ENCODE measurements at places on chromosomes 5 and 9. TPM values are rescaled to one million over a fixed set of nuclear protein-coding genes. Genes with fewer than 3 reads are reported as not detected.

The GLDC gene
- 100 TPM for total RNA-seq

The ALAD gene
- 20.8 TPM for total RNA-seq

The RIGI gene
- total RNA-seq: 5.7 TPM

The PARP8 gene
- total RNA-seq: 32.2 TPM

The CTXN3 gene
- total RNA-seq: 0.09 TPM

The TICAM2 gene
- total RNA-seq: 0.03 TPM

The LHX2 gene
- total RNA-seq: 59.5 TPM

The POC5 gene
- 31.2 TPM for total RNA-seq

GRCh38 chr5:28862137-28862859, 1823.9 kb upstream of the CDH9 start:
- peak; percentile 11 for DNase-seq
- no peaks in the 10 kb centered on the region for H3K36me3 ChIP-seq
- no peak overlapping the region for H3K27ac ChIP-seq
- no peaks in the 10 kb centered on the region for H3K27me3 ChIP-seq

- H3K27me3 ChIP-seq: no peaks in the 10 kb centered on the region
- DNase-seq: no peak
- no peaks in the 10 kb centered on the region for H3K4me1 ChIP-seq
- H3K4me3 ChIP-seq: no peak overlapping the region
- H3K27ac ChIP-seq: no peak overlapping the region
Observed at GRCh38 chr9:120770931-120771330, 22.3 kb downstream of the FBXW2 start.

GRCh38 chr9:76898786-76899185, 7.1 kb downstream of the PRUNE2 start:
- no peak overlapping the region for H3K27ac ChIP-seq
- no peaks in the 10 kb centered on the region for H3K36me3 ChIP-seq
- H3K27me3 ChIP-seq: peaks cover 8% of the 10 kb centered on the region
- no peak for DNase-seq
- H3K4me1 ChIP-seq: no peaks in the 10 kb centered on the region

DNA sequence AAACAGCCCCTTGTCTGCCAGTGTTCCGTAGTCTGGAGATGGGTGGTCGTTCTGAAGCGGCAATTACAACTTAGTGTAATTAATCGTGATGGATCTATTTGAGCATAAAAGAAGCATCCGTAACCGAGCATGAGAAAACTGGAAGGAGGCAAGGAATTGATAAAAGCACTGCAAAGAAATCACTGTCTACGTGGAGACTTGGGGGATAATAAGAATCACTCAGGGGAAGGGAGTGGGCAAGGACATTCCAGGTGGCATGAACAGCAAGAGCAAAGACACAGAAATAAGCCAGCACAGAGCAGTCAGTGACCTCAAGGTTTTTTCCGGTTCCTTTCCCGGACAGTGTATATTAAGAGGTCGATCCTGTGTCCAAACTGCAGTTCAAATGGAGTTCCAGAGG, 35.0 kb downstream of the TLR4 start:
- H3K27ac ChIP-seq: no peak overlapping the region
- H3K4me1 ChIP-seq: peaks cover 31% of the 10 kb centered on the region
- no peaks in the 10 kb centered on the region for H3K36me3 ChIP-seq
- H3K27me3 ChIP-seq: no peaks in the 10 kb centered on the region
- no peak overlapping the region for H3K4me3 ChIP-seq

- H3K27ac ChIP-seq: no peak overlapping the region
- no peak overlapping the region for H3K4me3 ChIP-seq
Observed at GRCh38 chr9:71025728-71026127, 95.7 kb downstream of the TRPM3 start.

- H3K4me3 ChIP-seq: no peak overlapping the region
- no peak overlapping the region for H3K27ac ChIP-seq
- no peaks in the 10 kb centered on the region for H3K4me1 ChIP-seq
- no peak for DNase-seq
- no peaks in the 10 kb centered on the region for H3K27me3 ChIP-seq
- peaks cover 7% of the 10 kb centered on the region for H3K36me3 ChIP-seq
Observed at GRCh38 chr5:179879003-179879689, 20.5 kb upstream of the MRNIP start.

DNA sequence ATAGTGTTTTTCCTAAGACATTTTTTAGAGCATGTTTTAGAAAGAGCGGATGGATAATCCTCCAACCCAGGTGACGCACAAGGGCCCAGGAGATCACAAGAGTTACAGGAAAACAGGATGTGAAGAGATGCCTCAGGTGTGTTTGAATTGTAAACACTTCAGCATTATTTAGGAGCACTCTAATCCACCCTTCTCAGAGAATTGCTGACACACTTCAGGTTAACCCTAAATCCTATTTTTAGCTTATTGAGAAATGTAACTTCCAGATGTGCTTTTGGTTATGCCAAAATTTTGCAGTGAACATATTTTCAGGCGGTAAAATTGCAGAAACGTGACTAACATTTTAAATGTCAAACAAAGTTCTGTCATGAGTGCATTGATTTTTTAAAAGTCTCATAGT, 755.4 kb upstream of the CTNND2 start:
- H3K27ac ChIP-seq: no peak overlapping the region
- no peaks in the 10 kb centered on the region for H3K4me1 ChIP-seq

DNA sequence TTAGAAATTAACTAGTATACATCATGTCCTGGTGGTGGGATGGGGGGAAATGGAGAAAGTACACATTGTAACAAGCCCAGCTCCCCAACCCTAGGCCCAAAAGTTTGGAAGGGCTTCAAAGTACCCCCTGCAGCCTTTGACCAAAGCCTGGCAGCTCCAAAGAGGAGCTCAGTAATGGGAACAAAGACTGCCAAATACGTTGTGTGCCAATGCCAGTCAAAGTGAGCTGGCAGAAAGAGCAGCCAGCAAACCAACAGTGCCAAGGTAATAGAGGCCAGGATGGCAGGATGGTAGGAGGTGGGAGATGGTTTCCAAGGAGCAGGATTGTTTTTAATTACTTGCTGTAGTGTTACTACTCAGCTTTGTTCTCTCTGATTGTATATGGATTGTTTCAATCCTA, 248.3 kb downstream of the COX7C start:
- DNase-seq: no peak
- no peak overlapping the region for H3K27ac ChIP-seq
- peaks cover 40% of the 10 kb centered on the region for H3K4me1 ChIP-seq
- no peaks in the 10 kb centered on the region for H3K27me3 ChIP-seq
- H3K36me3 ChIP-seq: no peaks in the 10 kb centered on the region
- no peak overlapping the region for H3K4me3 ChIP-seq

DNA sequence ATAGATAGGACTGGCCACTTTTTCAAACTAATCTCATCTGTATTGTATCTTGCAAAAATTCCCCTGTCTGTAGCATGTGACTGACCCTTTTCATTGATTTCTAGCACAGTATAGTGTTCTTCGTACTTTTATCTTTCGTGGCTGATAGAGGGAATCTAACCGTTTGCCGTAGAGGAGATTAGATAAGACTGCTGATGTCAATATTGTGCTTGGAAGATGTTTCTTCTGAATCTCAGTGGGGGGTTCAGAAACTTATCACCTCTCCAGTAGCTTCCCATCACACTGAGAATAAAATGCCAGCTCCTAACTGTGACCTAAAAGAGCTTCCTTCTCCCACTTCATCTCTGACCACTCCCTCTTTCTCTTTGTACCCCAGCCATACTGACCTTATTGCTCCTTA, 25.4 kb upstream of the ALDOB start:
- H3K27ac ChIP-seq: no peak overlapping the region
- no peaks in the 10 kb centered on the region for H3K27me3 ChIP-seq
- no peak for DNase-seq
- peaks cover 7% of the 10 kb centered on the region for H3K4me1 ChIP-seq

DNA sequence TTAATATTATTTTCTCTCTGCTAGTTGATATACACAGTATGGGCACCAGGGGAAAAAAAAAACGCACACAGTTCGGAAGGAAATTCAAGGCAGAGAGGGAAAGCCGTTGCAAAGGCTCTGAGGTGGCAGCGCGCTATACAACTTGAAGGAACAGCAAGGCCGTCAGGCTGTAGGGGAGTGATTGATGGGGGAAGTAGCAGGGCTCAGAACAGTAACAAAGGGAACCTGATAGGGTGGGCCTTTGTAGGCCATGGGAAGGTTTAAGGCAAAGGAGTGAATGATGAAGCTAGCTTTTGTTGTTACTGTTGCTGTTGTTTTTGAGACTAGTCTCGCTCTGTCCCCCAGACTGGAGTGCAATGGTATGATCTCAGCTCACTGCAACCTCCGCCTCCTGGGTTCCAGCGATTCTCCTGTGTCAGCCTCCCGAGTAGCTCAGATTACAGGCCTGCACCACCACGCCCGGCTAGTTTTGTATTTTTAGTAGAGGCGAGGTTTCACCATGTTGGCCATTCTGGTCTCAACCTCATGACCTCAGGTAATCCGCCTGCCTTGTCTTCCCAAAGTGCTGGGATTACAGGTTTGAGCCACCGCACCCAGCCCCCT, 27.0 kb downstream of the AQP7 start:
- DNase-seq: peak; percentile 73
- no peaks in the 10 kb centered on the region for H3K27me3 ChIP-seq
- peaks cover 6% of the 10 kb centered on the region for H3K4me1 ChIP-seq
